Cardiac muscle cell (in vitro differentiated cells and primary cell): ENCODE measurements at places on chromosomes 1 and 21.

DNA sequence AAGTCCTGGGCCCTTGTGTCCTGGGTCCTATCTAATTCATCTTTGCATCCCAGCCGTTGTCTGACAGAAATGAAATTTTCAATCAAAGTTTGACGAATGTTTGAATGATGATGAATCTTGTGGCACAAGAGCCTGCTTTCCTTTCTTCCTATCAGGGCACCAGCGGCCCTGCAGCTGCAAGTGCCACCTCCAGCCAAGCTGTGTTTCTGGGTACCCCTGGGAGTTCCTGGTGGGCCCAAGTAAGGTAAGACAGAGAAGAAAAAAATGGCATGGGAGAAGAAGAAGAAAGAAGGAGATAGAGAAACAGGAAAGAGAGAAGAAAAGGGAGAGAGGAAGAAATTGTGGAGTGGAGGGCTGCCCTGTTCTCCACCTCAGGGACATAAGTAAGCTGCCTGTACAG is 782.1 kb upstream of the TPTE start:
- DNase-seq, result no peak
- no peaks in the 10 kb centered on the region for H3K36me3 ChIP-seq
- no peak overlapping the region for H3K4me3 ChIP-seq
- H3K4me1 ChIP-seq, result no peaks in the 10 kb centered on the region
- H3K27ac ChIP-seq, result no peak overlapping the region

DNA sequence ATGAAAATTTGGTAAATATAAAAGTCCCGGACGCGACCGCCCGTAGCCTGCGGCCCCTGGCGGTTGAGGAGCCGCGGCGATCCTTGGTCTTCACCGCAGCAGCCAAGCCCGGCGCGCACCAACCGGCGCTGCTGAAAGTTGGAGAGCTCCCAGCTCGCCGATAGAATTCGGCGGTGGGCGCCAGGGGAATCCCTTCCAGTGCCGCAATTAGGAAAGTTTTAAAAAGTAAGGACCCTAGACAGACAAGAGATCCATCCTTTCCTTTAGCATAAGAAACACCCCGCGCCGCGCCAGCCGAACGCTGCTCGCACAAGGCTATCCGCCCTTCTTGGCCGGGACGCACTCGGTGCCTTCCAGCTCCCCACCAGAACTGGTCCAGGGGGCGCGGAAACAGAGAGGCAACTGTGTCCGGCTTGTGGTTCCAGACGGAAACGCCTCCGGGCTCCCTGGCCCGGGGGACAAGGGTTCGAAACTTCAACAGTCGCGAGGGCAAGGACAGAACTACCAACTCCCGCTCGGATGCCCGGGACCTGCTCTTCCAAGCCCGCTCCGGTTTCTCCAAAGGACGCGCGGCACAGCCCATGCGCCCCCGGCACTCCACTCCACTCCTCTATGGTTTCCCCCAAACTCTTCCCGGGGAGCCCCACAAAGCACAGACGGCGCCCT is 1.7 kb downstream of the FAM78B start:
- peaks cover 6% of the 10 kb centered on the region for H3K4me1 ChIP-seq
- H3K36me3 ChIP-seq, result no peaks in the 10 kb centered on the region
- no peak overlapping the region for H3K4me3 ChIP-seq
- peak; percentile 88 for DNase-seq
- H3K27ac ChIP-seq, result no peak overlapping the region

DNA sequence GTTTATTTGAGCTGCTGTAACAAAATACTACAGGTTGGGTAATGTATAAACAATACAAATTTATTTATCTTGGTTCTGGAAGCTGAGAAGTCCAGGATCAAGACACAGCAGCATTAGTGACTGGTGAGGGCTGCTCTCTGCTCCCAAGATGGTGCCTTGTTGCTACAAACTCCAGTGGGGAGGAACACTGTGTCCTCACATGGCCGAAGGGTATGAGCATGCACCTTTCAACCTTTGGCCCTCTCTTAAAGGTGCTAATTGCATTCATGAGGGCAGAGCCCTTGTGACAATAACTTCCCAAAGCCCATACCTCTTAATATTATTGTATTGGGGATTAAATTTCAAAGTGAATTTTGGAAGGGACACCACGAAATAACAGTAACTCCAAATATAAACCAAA is 55.3 kb upstream of the ATP1B1 start:
- peaks cover 8% of the 10 kb centered on the region for H3K4me1 ChIP-seq
- no peak overlapping the region for H3K27ac ChIP-seq
- H3K27me3 ChIP-seq, result no peaks in the 10 kb centered on the region
- H3K4me3 ChIP-seq, result no peak overlapping the region
- H3K36me3 ChIP-seq, result no peaks in the 10 kb centered on the region
- no peak for DNase-seq

- no peaks in the 10 kb centered on the region for H3K4me1 ChIP-seq
- no peak overlapping the region for H3K4me3 ChIP-seq
- no peak overlapping the region for H3K27ac ChIP-seq
Measured at GRCh38 chr1:2988256-2988655, 33.0 kb upstream of the ACTRT2 start.

- no peak for DNase-seq
- H3K4me1 ChIP-seq, result no peaks in the 10 kb centered on the region
- no peak overlapping the region for H3K27ac ChIP-seq
- H3K36me3 ChIP-seq, result no peaks in the 10 kb centered on the region
- H3K4me3 ChIP-seq, result no peak overlapping the region
Measured at GRCh38 chr21:46095814-46096595, 1.9 kb upstream of the COL6A2 start.

DNA sequence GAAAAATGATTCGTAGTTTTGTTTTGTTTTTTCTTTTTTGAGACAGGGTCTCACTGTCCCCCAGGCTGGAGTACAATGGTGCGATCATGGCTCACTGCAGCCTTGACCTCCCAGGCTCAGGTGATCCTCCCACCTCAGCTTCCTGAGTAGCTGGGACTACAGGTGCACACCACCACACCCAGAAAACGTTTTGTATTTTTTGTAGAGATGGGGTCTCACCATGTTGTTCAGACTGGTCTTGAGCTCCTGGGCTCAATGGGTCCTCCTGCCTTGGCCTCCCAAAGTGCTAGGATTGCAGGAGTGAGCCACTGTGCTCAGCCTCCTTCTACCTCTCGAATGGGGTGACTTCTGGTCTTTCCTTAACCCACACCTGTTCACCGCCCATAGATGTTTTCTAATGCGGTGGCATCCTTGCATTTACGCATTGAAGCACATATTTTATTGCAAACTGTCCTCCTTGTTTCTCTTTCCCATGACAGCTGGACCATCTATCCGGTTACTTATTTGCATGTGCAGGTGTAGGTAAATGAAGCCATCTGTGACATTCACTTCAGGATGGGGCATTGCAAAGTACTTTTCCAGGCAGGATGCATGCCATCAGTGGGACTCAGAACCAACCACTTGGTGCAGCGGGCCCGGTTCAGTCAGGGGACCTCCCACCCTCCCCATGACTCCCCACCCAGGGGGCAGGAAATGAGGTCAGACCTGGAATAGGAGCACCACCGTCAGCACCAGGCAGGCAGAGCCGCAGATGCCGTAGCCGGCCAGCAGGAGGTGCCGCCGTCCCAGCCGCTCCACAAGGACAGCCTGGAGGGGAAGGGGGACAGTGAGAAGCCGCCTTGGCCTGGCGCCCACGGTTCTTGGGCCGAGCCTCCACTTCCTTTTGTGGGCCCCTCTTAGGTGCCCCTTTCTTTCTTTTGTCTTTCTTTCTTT is 16.5 kb downstream of the SLC2A7 start:
- no peak overlapping the region for H3K4me3 ChIP-seq
- H3K27ac ChIP-seq, result no peak overlapping the region
- H3K27me3 ChIP-seq, result no peaks in the 10 kb centered on the region
- H3K4me1 ChIP-seq, result no peaks in the 10 kb centered on the region
- H3K36me3 ChIP-seq, result no peaks in the 10 kb centered on the region
- DNase-seq, result peak; percentile 55

GRCh38 chr1:246809473-246809872 is 85.3 kb downstream of the SCCPDH start:
- H3K4me3 ChIP-seq, result no peak overlapping the region
- H3K27ac ChIP-seq, result no peak overlapping the region
- DNase-seq, result no peak
- no peaks in the 10 kb centered on the region for H3K4me1 ChIP-seq
- no peaks in the 10 kb centered on the region for H3K36me3 ChIP-seq

- peak overlapping the region; percentile 95 for H3K27ac ChIP-seq
- peaks cover 68% of the 10 kb centered on the region for H3K4me1 ChIP-seq
- H3K4me3 ChIP-seq, result no peak overlapping the region
- H3K27me3 ChIP-seq, result no peaks in the 10 kb centered on the region
- peak; percentile 53 for DNase-seq
- no peaks in the 10 kb centered on the region for H3K36me3 ChIP-seq
Measured at GRCh38 chr1:234724516-234725176, 114.7 kb upstream of the IRF2BP2 start.

DNA sequence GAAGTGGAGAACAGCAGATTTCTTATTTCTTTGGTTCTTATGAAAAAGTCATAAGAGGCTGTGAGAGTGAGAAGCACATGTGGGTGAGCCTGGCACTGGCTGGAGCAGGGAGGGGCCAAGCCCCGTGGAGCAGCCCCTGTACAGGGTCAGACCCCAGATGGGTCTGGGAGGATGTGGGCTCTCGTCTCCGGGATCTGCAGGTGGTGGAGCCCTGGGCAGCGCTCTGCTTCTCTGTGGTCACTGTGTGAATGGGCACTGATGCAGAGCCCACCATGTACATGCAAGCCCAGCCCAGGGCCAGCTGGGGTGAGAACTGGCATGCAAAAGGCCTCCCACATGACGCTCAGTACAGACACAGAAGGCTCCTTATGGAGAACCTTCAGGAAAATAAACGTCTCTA is 67.6 kb downstream of the SIM2 start:
- DNase-seq, result no peak
- no peaks in the 10 kb centered on the region for H3K27me3 ChIP-seq
- H3K4me3 ChIP-seq, result no peak overlapping the region
- H3K27ac ChIP-seq, result no peak overlapping the region
- no peaks in the 10 kb centered on the region for H3K4me1 ChIP-seq
- no peaks in the 10 kb centered on the region for H3K36me3 ChIP-seq

- H3K4me1 ChIP-seq, result peaks cover 17% of the 10 kb centered on the region
- H3K27me3 ChIP-seq, result peaks cover 74% of the 10 kb centered on the region
- peak overlapping the region; percentile 39 for H3K4me3 ChIP-seq
- H3K27ac ChIP-seq, result no peak overlapping the region
- DNase-seq, result peak; percentile 87
Measured at GRCh38 chr1:34162852-34163766, 1.9 kb downstream of the CSMD2 start.

- peak; percentile 34 for DNase-seq
- peaks cover 3% of the 10 kb centered on the region for H3K36me3 ChIP-seq
- no peaks in the 10 kb centered on the region for H3K27me3 ChIP-seq
- H3K4me1 ChIP-seq, result peaks cover 21% of the 10 kb centered on the region
Measured at GRCh38 chr21:39182484-39183271, 573 bp downstream of the PSMG1 start.

GRCh38 chr1:204258213-204259115 is 44.7 kb upstream of the GOLT1A start:
- peaks cover 46% of the 10 kb centered on the region for H3K36me3 ChIP-seq
- H3K4me3 ChIP-seq, result no peak overlapping the region
- peak; percentile 83 for DNase-seq

DNA sequence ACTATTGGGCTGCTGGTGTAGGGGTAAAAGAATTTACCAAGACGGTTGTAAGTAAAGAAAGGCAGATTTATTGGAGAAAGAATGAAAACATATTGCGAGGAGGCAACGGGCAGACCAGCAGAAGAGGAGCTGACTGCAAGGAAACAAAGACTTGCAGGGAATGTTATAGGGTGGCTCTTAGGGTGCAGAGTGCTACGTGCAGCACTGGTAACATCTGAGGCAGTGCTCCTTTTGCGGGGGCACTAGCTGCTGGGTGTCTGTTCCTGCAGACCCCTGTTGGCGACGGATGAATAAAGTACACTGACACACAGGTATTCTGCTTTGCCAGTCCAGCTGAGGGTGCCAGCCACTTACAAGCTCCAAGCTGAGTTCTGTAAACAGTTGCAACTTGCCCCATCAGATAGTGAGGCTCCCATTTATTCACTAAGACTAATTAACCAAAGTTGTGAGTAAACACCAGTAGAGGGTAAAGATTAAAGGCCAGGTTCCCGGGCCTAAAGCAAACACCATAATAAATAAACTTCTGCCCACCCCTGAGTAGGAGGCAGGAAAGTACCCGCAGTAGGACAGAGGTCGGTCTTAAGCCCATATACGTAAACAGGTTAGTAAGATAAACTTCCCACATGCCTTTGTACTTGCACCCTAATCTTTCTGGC is 140.2 kb upstream of the KCNK1 start:
- H3K36me3 ChIP-seq, result no peaks in the 10 kb centered on the region
- DNase-seq, result no peak
- H3K27ac ChIP-seq, result no peak overlapping the region
- H3K4me1 ChIP-seq, result no peaks in the 10 kb centered on the region
- H3K4me3 ChIP-seq, result no peak overlapping the region
- no peaks in the 10 kb centered on the region for H3K27me3 ChIP-seq

DNA sequence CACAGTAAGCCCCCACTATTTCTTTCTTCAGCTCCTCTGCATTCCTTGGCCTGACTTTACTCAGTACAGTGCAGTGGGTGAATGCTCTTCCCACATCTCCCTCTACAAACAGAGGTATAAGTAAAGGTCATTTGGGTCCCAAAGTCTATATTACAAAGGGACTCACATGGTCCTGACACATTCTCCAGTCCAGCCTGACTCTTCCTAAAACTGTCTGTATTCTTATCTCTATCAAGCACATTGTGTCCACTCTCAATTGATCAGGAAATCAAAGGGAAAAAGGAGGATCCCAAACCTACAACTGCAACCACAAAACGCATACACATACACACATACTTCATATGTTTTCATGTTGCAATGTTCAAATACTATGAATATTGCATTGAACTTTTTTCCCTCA is 49.4 kb downstream of the FRRS1 start:
- no peak overlapping the region for H3K27ac ChIP-seq
- H3K4me3 ChIP-seq, result no peak overlapping the region
- no peaks in the 10 kb centered on the region for H3K4me1 ChIP-seq

DNA sequence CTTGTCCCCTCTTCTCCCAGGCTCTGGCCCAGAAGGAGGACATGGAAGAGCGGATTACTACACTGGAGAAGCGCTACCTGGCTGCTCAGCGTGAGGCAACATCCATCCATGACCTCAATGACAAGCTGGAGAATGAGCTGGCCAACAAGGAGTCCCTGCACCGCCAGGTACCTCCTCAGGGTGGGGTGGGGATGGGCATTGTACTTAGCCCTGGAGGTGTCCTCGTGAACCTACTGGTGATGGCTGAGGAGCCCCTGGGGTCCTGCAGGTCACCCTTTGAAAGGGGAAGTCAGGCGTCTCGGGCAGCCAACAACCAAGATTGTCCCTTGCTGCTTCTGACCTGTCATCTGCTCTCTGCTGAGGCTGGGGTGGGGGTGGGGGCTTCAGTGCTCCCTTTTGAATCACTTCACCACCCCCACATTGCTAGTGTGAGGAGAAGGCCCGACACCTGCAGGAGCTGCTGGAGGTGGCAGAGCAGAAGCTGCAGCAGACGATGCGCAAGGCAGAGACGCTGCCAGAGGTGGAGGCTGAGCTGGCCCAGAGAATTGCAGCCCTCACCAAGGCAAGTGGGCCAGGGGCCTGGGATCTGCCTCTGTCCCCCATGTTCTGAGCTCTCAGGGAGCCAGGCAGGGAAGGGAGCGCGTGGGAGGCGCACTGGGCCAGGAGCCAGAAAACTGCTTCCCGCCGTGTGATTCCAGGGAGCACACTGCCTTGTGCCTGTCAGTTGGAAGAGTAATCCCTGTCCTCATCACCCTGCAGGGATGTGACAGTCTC is 19.7 kb downstream of the PPFIA4 start:
- no peak overlapping the region for H3K27ac ChIP-seq
- DNase-seq, result peak; percentile 53
